ENCODE measurements at places on chromosomes 1 and 21.

- no peak for DNase-seq
Observed at GRCh38 chr1:117608758-117609157, 2.9 kb downstream of the TENT5C start.

- no peak for DNase-seq
Observed at GRCh38 chr1:46643368-46643775, 24.8 kb downstream of the ATPAF1 start.

DNA sequence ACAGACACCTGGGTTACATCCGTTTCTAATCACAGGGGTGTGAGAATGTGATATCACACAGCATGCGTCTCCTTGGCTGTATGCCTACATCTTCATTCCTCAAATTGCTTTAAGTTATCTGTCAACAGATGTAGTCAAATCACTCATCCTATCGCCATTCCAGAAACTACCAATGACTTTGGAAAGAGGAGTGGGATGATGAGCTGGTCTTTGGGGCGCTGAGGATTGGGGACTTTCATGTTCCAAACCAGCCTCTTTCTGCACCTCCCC is 104.8 kb downstream of the NAV1 start:
- no peak for DNase-seq

DNA sequence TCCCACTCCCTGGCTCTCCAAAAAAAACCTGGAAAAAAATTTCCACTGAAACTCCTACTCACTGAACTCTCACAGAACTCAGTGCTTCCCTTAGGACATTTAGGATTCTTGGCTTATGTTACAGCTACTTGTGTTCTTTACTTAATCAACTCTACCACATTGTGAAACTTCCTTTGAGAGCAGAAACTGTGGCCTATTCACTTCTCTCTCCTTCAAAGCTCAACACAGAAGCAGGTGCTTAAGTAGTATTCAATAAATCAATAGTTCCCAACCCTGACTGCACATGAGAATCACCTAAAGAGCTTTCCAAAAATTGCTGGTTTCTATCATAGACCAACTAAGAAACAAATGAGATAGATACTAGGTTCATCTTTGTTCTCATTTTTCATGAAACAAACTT is 67.9 kb upstream of the DMRTA2 start:
- no peak for DNase-seq

GRCh38 chr1:54291276-54292001 is 91.5 kb downstream of the MRPL37 start:
- DNase-seq = no peak

- no peak for DNase-seq
Observed at GRCh38 chr1:160996178-160996577, 24.8 kb downstream of the F11R start.

- DNase-seq = no peak
Observed at GRCh38 chr1:15885701-15886610, 38.4 kb downstream of the SPEN start.

- DNase-seq = no peak
Observed at GRCh38 chr1:203675596-203676347, 49.1 kb downstream of the ATP2B4 start.

- DNase-seq = no peak
Observed at GRCh38 chr1:224274970-224275626, 54.9 kb downstream of the NVL start.

GRCh38 chr1:3170561-3171453 is 101.8 kb downstream of the PRDM16 start:
- DNase-seq = no peak

DNA sequence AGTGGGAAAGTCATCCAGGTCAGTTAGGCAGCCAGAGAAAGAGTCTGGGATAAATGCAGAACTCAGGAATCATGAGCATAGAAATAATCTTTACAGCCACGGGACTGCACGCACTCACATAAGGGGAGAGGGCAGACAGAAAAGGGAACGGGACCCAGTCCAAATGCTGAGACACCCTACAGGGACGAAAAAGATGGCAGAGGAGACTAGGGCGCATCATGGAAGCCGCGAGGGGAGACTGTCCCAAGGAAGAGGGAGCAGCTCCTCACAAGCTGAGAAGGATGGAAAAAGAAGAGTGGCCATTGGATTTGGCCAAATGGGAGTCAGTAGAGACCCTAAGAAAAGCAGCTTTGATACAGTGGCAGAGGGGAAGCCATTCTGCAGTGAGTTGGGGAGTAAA is 102.9 kb upstream of the TLR5 start:
- no peak for DNase-seq

DNA sequence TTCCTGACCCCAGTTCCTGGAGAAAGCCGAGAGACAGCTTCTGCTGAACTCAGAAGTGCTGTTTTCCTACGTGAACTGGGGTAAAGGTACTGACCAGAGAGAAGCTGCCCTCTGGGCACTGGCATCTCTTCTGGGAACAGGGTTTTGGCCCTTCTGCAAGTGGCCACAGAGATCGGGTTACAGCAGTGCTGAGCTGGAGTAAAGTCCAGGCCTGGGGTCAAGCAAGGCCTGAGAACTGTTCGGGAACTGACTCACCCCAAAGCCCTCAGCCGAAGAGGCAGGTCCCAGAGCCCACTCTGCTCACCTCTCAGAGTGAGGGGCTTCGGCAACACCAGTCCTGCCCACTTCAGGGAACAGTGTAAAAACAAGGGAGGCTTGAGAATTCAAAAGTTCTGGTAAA is 177.2 kb upstream of the RUNX1 start:
- DNase-seq = no peak

DNA sequence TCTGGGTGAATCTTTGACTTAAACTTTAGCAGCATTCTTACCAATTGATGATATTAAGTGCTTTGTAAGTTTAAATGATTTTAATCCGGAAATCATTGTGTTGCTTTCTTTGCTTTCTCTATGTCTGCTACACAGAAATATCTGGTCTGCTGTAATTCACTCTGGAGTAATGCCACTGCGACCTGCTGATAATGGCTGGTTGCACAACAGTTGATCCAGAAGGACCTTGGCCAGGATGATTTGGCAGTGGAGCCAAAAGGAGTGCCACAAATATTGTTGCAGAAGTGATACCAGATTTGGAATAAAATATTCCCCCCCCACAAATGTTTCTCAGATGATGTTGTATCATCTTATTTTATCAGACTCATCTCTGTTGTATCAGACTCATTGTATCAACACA is 2063.9 kb downstream of the MRPL39 start:
- no peak for DNase-seq

DNA sequence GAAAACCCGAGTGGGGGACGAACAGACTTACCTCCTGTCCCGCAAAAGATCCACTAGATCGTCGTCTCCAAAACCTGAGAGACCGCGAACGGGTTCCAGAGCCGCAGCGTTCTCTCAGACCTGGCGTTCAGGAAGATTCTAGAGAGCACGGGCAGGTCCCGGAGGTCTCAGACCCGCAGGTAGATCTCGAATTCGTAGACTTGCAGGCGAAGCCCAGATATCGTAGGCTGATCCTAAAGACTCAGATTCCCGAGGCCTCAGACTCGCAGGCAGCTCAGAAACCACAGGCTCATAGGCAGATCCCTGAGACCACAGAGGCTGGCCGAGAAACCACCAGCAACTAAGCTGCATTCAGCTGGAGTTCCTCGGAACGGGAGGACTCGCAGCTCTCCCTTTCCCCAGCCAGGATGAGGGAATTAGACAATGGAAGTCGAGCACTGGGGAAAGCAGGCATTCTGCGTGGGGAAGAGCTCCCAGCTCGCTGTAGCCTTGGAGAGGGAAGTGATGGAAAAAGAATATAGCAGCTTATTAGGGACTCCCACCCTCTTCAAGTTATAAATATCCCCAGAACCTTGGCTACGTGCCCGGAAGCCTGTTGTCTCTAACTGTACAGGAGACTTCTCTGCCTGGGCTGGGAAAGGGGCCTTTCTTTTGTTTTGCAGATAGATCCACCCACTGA is at the start of gene ZNF436:
Gene ZNF436 (minus strand): TSS at position 502 of the 679 bp plus-strand sequence. CDS start 1,831 bp downstream, outside the sequence.
- peak; percentile 22 for DNase-seq

DNA sequence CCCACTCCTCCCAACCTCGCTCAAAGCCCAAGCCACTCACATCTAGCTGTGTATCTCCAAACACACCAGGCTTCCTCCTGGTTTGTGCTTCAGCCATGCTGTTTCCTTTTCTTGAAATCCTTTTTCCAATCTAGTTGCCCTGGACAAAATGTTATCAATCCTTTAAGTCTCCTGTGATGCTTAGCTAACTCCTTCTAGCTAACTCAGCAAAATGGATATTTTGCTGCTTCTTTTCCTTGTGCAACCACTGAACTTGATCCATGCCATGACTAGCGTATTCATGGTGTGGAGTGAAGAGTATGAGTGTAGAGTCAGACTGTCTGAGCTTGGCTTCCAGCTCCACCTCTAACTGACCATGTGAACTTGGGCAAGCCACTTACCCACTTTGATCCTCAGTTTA is 33.9 kb upstream of the FAM78B start:
- DNase-seq = no peak

- no peak for DNase-seq
Observed at GRCh38 chr1:28136169-28136921, 40.1 kb downstream of the PTAFR start.

DNA sequence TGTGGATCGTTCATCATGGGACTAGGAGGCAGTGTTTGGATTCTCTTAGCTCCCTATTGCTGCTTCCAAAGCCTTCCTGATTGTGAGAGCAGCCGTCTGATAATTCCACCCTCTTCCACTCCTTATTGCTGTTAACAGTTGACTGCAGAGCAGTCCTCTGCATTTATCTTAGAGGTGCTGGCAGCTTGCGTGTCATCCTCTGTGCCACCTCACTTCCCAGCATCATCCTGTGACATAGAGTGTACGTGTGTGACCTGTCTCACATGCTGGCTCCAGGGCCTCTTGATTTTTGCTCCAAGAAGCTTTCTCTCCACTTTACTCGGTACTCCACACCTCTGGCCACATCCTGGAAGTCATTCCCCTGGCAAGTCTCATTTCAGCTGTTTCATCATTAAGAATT is 53.0 kb upstream of the DYNLT5 start:
- DNase-seq = no peak

DNA sequence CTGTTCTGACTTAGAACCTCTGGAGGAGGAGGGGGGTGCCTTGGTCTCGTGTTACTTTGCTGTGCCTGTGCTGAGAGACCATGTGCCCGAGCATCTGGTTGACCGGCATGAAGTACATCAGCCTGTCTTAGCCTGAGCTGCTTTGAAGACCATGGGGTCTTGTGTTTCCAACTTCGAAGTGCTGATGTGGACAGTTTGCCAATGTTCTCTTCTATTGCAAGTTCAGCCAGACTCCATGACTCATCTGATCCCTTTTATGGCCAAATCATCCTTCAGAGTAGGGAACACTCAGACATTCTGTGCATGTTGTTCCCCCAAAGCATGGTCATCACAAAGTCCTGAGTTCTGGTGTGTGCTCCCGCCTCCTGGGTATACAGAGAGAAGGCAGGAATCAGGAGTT is 6.0 kb upstream of the PLA2G2C start:
- no peak for DNase-seq

DNA sequence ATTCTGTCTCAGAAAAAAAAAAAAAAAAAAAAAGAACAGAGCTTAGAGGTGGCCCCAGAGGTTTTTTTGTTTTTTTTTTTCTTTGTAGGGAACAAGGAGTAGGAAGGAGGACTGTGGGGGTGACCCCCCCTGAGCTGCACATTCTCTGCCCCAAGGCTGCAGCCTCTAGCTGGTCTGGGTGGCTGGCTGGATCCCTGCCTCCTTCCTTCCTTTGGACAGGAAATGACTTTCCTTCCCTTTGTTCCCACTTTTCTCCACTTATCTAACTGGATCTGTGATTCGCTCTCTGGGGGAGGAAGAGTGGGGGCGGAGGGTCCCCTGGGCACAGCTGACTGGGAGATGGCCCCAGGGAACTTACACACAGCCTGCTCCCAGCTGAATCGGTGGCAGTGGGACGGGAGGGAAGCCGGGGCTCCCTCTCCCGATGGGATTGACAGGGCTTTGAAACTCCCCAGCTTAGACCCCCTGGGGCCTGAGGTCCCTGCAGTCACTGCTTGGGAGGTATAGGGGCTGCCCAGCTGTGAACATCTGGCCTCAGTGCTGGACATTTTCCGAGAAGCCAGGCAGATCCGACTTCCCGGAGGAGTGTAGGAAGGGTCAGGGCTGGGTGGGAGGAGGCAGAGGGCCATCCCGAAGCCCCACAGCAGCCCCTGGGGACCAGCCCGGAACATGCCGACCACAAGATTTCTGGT is 2.1 kb downstream of the FBLIM1 start:
- DNase-seq = no peak

DNA sequence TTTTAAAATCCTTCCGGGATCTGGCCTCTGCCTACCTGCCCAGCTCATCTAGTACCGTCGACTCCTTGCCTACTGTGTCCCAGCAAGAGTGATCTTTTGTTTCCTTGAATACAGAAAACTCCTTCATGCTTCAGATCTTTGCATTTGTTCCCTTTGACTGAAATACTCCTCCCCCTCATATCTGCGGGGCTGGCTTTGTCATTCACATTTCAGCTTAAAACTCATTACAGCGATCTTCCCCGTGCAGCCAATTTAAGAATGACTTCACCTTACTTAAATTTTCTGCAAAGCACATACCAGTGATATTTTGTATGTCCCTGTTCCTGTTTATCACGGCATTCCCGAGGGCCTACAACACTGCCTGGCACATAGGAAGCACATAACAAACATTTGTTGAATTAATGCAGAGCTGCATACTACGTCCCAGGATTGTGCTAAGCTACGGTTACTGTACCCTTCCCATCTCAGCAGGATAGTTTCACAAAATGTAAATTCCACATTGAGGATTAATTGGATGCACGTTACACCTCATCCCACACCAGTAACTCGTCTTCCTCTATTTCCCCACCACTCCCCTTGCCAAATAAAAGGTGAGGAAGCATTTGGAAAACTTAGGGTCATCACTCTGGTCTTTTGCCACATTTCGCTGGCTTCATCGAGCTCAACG is 837 bp upstream of the DESI2 start:
- peak; percentile 4 for DNase-seq

DNA sequence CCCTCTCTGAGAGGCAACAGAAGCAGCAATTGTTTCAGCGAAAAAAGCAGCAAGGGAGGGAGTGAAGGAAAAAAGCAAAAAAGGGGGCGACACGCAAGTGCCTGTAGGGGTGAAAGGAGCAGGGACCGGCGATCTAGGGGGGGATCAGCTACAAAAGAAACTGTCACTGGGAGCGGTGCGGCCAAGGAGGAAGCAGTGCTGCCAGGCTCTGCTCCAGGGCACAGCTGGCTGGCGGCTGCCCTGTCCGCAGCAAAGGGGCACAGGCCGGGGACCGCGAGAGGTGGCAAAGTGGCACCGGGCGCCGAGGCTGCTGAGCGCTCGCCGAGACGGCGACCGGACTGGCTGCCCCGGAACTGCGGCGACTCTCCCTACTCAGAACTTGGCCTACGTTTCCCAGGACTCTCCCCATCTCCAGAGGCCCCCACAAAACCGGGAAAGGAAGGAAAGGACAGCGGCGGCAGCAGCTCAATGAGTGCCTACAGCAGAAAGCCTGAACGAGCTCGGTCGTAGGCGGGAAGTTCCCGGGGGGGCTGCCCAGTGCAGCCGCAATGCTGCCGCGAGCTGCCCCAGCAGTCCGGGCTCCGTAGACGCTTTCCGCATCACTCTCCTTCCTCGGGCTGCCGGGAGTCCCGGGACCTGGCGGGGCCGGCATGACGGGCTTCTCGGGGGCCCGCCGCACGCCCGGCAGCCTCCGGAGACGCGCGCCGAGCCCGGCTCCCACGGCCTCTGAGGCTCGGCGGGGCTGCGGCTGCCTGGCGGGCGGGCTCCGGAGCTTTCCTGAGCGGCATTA is 1.0 kb upstream of the CDKN2C start:
- peak; percentile 32 for DNase-seq

GRCh38 chr1:109292364-109292763 is 9.4 kb upstream of the PSRC1 start:
- no peak for DNase-seq

Measured in activated CD4-positive, alpha-beta T cell treated with anti-CD3 and anti-CD28 coated beads for 4 hours (primary cell).